Esophagus squamous epithelium (tissue), 5 donors: ENCODE measurements at places on chromosomes 3 and 15.

DNA sequence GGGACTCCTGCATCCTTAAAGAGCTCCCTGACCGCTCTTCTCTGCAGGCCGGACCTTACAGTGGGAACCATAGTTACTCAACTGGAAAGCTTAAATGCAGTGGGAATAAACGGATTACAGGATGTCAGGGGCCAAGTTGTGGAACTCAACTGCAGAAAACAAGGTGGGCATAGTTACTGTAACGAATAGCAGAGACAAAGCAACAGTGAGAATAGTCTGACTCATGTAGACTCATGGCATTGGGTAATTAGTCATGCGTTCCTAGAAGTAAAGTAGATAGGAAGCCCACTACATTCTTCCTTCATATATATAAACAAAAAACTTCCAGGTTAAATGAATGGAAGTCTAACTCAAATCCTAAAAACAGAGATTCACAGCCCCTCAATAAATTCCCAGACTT lies 95.5 kb upstream of the CHRNA7 start:
- no peak for DNase-seq

DNA sequence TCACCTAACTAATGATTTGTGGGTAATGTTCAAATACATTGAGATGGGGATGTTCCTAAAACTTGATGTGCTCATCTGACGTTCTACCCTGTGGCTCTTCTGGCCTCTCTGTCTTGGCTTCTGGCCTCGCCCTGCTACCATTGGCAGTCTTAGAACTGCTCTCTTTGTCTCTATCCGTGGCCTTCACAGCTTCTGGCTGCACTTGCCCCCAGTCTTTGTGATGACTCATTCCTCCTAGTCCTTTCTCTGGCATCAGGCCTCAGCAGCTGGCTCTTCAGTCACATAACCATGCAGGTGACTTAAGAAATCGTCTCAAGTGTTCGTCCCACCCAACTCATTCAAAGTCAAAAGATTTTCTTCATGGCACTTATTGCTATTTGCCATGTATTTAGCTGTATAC lies 188.1 kb downstream of the BBX start:
- DNase-seq: no peak

DNA sequence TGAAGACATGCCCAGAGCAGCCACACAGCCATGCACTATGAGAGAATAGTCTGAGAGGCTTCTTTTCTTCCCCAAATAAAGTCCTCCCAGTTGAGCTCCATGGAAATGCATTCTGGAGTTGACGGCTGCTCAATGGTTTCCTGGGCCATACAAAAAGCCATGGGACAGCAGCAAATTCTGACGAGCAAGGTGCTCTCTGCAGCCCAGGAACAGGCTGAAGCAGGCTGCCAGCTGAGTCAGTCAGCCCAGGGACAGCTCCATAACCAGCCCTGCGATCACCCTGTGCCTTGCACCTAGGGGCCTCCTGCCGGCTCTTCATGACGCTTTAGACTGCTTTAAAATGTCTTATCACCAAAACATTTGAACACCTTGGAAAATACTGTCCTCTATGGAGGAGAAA lies 256.3 kb upstream of the CHRNA7 start:
- DNase-seq: no peak

GRCh38 chr15:76057332-76058000 lies 2.3 kb upstream of the TMEM266 start:
- no peak for DNase-seq

DNA sequence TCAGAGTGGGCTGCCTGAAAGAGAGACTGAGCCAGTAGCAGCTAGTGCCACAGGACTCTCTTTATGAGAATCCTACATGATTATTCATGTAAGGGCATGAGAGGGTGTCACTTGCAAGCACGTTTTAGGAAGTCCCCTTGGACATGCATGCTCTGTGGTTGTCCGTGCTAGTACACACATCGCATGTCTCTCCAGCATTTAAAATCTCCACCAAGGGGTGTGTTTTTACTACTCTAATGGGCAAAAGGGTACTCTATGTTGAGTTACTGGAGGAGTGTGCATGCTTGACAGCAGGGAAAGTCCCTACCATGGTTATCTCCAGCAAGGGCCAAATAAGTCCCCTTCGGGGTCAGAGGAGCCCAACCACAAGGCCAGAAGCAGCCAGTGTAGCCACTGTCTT lies 70.7 kb downstream of the DCLK3 start:
- DNase-seq: no peak
